ENCODE measurements at places on chromosomes 4 and X.
A peak's percentile ranks its signal among the peaks of the same experiment; 100 is the strongest.

- DNase-seq: no peak
These were observed 94.4 kb downstream of the TLL1 start for GRCh38 chr4:165967486-165967885.

- peak; percentile 63 for DNase-seq
These were observed 51.5 kb downstream of the ALPK1 start for GRCh38 chr4:112348488-112349158.

GRCh38 chr4:139942241-139942640 is 211.7 kb downstream of the MAML3 start:
- DNase-seq: no peak

DNA sequence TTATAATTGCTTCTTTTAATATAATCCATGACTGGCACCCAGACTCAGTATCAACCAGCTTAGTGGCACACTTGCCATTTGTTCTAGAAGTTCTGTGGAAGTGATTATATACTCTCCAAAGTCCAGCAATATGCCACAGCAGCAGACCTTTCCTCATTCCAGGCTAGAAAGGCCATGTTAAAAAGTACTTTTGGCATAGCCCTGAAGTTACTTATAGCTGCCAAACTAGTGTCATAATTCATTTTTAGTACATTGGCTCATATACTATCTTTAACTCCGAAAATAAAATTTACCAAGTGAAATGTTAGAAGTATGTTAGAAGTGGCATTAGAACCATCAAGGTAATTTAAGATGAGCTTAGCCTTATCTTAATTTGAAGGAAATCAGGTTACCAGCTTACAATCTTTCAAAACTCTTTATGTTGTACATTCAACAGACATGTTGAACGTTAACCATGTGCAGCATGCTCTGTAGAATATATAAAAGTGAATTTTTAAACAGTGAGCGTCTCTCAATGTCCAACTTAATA is 714.2 kb upstream of the LCORL start:
- no peak for DNase-seq
